CD4-positive, alpha-beta T cell treated with Interleukin-12 subunit alpha and Interleukin-12 subunit beta, for 1 hour (primary cell): ENCODE measurements at places on chromosomes 5 and 9.
A peak's percentile ranks its signal among the peaks of the same experiment; 100 is the strongest.

DNA sequence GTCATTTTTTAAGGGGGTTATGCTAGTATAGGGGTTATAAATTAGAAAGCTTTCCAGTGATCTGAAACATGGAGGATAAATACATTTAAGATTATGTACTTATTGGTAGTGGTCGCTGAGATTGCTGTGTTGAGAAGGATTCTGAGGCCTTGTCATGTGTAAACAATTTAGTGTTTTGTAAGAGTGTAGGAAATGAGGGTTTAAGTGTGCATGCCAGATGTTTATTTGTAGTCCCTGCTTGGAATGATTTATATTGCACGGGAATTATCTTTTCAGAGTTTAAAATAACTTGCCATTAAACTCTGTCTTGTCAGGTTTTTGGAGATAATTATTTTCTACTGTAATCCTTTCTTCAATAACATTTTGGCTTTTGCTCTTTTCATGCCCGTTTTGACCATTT is 19.4 kb downstream of the ZNF618 start:
- no peak for DNase-seq

- DNase-seq, result no peak
These were observed 1339.4 kb upstream of the WWC1 start for GRCh38 chr5:166952048-166952447.

- no peak for DNase-seq
These were observed 499.1 kb upstream of the MPDZ start for GRCh38 chr9:13778631-13779030.

GRCh38 chr9:89204801-89205200 is 26.2 kb upstream of the SHC3 start:
- DNase-seq, result no peak

DNA sequence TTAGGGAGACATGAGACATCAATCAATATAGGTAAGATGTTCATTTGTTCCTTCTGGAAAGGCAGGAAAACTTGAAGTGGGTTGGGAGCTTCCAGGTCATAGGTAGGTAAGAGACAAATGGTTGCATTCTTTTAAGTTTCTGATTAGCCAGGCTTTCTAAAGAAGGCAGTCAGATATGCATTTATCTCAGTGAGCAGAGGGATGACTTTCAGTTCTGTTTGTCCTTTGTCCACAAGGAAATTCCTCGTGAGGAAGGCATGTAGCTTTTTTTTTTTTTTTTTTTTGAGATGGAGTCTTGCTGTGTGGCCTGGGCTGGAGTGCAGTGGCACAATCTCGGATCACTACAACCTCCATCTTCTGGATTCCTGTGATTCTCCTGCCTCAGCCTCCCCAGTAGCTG is 155.3 kb upstream of the ABCA1 start:
- DNase-seq, result no peak

DNA sequence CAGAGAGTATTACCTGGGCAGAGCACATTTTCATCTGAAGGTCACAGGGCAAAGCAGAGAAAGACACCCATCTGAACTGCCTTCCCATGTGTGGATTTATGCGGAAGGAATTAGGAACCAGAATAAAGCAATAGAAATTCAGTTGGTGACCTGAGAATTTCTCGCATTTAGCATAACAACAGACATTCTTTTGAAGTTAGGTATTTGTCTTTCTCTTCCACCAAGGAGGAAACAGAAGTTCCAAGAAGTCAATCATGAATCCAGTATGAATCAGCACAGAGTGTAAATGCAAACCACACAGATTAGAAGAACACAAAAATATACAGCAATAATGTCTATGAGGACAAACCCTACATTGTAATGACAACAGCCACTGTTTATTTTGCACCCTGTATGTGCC is 515.2 kb upstream of the BRINP1 start:
- no peak for DNase-seq

- DNase-seq, result no peak
These were observed 31.7 kb upstream of the MEIKIN start for GRCh38 chr5:131977212-131977604.

DNA sequence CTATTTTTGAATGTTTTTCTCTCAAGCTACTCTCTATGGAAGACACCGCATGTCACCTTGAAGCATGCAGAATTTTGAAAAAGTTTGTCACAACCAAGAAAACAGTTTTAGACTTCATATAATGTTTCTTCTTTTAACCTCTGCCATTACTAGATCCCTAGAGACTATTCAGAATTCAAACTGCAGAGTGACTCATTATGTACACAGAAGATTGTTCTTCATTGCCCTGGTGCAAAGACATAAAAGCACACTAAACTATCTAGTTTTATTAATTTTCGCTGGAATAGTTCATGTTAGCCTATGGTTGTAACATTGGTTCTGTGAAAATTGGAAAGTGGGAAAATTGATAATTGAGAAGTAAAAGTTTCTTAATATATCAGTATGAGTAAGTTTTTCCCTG is 18.4 kb downstream of the F2RL2 start:
- no peak for DNase-seq

GRCh38 chr5:169350016-169350415 is 49.1 kb upstream of the SLIT3 start:
- DNase-seq, result no peak

DNA sequence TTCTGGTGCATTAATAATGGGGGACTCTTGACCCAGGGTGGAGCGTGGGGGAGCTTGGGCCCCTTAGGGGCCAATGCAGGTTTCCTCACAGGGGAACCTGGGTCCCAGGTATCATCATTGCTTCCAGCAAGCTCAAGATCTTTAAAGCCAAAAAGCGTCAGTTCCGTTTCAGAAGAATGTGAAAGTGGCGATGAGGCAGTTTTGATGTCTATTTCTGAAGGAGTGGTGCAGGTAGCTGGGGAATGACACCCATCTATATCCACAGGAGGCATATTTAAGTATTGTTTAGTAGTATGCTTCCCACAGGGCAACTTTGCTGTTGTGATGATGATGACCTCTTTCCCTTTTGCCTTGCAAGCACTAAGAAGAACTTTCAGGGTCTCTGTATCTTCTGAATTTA is 10.8 kb downstream of the ANKRD34B start:
- no peak for DNase-seq

DNA sequence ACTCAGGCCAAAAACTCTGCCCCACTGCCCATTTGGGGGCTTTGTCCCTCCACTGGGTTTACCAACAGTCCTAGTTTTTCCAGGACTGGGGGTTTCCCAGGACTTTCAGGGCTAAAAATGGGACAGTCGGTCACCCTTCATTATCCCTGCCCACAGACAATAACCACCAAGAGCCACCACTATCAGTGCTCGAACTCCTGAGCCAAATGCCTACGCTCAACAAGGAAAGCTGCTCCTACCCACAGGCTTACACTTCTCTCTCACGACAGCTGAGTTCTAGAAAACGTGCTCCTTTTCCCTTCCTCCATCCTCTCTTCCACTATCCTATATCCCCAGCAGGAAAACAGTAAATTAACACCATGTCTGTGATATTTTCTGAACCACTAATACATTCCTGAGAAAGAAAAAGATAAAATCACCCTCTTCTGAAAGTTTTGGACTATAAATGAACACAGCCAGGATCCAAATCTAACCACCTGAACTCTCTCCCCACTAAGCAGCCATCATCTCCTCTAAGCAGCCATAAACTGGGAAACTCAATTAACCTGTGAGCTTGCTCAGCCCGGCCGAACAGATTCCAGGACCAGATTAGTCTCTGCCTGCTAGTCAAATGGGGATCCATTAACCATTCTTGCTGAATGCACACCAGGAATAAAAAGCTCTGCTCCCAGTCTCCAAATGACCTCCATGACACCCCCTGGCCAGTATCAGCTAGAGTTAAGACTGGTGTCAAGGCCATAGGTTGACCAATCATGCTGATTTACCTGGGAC is 41.8 kb downstream of the KLHL3 start:
- no peak for DNase-seq

GRCh38 chr5:179679014-179679674 is 1.7 kb downstream of the CBY3 start:
- DNase-seq, result peak; percentile 80

DNA sequence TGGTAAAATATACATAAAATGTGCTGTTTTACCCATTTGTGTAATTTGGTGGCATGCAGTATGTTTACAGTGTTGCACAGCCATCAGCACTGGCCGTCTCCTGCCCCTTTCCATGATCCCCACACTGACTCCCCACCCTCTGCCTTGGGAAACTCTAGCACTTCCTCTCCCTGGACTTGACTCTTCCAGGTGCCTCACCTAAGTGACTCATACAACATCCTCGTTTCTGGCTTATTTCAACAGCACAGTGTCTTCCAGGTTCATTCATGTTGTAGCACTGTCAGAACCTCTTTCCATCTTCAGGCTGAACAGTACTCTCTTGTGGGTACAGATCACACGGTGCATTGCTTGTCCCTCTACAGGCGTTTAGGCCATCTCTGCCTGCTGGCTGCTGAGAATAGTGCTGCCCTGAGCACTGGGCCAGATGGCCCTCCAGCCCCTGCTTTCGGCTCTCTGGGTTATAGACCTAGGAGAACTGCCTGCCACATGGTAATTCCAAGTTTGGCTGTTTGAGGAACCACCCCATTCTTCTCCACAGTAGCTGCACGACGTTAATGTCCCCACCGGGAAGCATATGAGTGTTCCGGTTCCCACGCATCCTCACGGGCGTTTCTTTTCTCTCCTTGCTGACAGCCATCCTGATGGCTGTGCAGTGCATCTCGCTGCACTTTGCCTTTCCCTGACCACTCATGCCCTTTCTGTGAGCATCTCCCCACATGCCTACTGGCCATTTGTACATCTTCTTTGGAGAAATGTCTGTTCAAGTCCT is 211.8 kb downstream of the FANCC start:
- no peak for DNase-seq

- DNase-seq, result peak; percentile 19
These were observed 23.9 kb upstream of the PPP2CA start for GRCh38 chr5:134249469-134250379.

- no peak for DNase-seq
These were observed 18.8 kb upstream of the SUB1 start for GRCh38 chr5:32566319-32567111.

GRCh38 chr5:55851675-55851979 is 470 bp downstream of the IL31RA start:
- DNase-seq, result no peak
